ENCODE measurements at places on chromosomes 7 and 10.

DNA sequence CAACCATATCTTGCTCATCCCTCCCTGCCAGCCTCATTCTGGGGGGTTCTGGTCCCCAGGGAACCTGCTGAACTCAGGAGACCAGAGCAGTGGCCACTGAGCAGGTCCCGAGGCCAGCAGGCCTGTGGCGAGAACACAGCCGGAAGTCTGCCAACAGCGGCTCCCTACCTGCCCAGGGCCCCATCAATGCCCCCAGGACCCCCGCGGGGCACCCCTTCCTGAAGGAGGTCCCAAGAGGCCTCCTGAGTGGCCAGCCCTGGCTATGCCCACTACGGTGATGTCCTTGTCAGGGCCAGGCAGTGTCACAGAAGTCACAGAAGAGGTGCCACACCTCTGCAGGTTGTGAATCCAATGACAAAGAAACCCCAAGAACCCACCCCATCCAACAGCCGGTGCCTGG, 58.9 kb downstream of the CAMK2B start:
- no peak for DNase-seq

DNA sequence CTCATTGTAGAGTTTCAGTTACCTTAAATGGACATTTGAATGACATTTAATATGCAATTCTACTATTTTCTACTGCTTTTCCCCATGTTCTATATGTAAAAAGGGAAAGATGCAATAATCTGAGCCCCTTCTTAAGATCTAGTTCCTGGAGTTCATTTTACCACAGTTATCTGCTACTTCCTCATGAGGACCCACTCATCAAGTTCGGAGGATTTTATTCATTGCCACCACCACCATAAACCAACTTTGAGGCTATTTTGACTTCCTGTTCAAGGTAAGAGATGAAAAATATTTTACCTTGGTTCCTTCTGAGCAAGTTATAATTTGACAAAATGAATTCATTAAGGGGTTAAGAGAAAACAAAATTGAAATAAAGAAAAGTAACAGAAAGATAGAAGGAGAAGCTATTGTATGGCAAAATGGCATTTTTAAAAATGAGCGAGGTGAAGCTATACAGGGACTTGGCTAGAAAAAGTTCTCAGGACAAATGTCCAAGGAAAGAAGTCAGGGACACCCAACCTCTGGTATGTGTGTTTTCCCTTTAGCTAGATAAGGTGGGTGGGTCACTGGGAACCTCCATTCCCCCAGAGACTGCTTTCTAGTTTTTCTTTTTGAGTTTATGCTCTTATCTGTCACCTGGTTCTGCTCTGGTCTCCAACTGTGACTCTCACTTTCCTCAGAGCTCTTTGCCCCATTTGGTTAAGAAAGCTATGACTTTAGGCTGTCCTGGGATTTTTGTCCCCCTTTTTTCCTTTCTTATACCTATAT, 14.9 kb upstream of the FAM3C start:
- no peak for DNase-seq

GRCh38 chr7:28076423-28077200, 104.0 kb downstream of the JAZF1 start:
- no peak for DNase-seq

DNA sequence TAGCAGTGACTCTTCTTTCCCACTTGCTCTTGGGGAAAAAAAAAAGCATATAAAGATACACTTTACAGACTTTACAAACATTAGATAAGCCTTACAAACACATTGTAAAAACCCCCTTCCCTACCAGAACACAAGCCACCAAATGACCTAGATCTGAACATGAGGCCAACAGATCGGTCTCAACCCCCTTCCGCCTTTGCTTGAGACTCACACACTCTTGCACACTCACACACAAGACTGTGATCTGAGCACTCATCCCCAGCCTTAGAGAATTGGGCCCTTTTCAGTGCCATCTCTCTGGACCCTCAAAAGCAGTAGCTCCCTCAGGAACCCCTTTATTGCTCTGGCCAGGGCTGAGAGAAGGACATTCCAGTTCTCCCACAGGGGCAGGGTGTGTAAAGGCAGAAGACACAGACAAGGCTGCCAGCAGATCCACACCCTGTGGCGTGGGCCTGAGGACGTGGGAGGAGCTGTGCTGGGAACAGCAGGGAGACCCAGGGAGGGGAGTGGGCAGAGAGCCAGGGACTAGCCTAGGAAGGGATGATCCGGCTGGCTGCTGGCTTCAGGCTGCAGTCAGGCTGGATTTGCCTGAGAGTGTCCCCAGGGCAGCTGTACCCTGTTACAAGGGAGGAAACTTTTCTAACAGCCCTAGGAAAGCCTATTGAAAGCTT, 206.7 kb downstream of the KIAA1217 start:
- peak; percentile 50 for DNase-seq

GRCh38 chr7:79465551-79465950, 12.1 kb upstream of the MAGI2 start:
- no peak for DNase-seq

DNA sequence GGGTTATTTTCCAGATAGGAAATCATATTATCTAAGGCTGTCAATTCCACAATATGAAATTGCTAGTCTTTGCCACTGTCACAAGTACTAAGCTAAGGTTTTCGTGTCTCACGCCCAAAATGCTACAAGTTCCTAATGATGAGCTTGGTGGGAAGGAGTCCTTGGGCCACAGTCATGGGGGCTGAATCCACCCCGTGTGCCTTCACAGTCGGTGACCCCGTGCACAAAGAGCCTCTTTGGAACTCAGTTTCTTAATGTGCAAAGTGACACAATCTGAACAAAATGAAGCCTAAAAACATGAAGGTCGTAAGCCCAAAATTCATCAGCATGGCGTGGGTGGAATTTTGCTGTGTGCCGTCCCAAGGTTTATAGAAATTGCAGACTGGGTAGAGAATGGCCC, 337.0 kb upstream of the GALNT17 start:
- DNase-seq = no peak

- no peak for DNase-seq
Observed at GRCh38 chr7:92682330-92682729, 92.1 kb upstream of the FAM133B start.

DNA sequence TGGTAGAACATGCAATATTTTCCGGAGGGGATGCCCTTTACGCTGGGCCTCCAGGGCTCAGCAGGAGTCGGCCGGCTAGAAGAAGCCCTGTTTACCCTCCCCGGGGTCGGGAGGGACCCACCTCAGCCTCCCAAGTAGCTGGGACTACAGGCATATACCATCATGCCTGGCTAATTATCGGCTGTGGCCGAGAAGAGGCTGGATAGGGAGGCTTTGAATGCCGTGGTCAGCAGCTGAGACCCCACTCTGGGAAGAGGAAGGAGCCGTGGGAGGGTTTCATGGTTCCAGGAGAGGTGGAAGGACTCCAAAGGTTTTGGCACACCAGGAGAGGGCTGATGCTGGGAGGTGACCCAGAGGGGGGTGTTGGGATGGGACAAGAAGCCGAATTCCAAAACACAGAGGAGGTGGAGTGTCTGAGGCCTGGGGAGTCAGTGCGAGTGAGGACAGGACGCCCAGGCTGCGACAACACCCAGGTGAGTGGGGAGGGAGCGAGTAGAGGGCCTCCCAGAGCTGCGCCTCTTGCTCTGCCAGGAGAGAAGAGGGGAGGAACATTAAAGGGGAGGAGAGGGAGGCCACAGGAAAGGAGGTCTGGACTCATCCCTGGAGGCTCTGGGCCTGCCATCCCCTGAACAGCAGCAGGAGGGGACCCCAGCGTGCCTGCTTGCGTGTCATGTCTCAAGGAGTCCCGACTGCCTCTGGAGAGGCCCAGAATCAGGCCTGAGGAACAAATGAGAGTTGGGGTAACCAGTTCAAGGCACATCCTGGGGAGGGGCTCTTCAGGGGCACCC, 19.6 kb downstream of the GRID2IP start:
- DNase-seq = no peak

DNA sequence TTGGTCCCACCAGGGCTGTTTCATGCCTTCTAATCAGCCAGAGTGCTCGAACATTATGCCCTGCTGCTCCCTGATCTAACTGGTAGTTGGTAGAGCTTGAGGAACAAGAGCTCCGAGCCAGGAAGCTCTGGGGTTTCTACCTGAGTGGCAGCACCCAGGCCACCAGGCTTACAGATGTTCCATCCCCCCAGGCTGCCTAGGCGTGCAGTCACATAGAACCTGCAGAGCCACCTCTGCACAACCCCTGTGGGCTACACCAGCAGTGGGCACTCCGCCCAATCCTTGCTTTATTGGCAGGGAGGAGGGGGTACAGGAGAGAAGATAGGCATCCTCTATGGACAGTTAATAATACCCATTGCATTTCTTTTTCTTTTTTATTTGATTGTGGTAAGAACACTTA, 21.8 kb downstream of the MAP3K8 start:
- no peak for DNase-seq

- DNase-seq = no peak
Observed at GRCh38 chr7:12569673-12570072, 847 bp upstream of the SCIN start.

DNA sequence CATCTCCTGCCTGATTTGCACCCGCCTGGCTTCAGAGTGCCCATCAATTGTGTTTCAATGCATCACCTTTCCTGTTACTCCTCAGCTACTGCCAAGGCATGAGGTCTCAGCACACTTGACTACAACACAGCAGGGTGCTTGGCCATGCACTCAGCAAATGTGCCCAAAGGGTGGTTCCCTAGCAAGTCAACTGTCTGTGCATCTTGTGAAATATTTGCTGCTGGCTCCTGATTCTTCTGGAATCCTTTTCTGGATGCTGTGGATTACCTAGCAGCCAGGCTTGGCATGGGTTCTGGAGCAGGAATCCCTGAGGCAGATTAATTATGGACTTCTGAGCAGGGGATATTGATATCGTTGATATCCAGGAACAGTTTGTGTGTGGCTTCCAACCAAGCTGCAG, 662.6 kb upstream of the MGMT start:
- no peak for DNase-seq

- DNase-seq = no peak
Observed at GRCh38 chr7:131604841-131605279, 48.4 kb upstream of the PODXL start.

DNA sequence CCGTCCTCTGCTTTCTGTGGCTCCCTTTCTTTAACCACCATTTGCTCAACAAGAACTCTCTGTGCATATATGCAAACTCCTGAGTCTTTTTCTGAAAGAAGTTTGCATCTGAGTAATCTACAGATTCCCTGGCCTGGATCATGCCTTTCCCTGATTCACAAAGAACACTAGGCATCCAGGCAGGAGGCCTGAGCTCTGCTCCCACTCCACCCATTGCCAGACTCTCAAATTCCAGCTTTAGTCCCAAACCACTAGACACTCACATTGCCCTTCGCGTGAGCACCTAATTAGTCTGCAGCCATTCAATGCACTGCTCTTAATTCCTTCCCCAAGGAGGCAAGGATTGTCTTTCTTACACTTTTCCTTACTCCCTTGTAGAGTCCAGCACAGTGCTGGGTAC, 60.9 kb downstream of the ABCC2 start:
- DNase-seq = no peak

- DNase-seq = no peak
Observed at GRCh38 chr7:13749636-13750035, 239.8 kb downstream of the ETV1 start.

DNA sequence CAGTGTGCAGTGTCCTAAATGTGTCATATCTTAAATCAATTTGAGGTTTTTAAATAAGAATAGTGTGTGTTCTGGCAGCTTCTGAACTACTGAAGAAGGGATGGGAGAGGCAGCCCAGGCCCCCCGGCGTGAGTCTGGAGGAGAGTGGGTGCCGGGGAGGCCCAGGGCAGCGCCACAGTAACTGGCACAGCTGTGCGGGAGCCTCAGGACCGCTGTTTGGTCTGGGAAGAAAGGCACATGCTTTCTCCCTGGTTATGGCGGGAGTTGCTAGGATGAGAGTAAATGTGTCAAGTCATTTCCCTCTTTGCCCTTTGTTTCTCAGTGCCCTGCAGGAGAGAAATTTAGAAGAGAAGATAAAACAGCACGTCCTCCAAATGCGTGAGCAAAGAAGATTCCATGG, 31.9 kb upstream of the PWWP2B start:
- no peak for DNase-seq

DNA sequence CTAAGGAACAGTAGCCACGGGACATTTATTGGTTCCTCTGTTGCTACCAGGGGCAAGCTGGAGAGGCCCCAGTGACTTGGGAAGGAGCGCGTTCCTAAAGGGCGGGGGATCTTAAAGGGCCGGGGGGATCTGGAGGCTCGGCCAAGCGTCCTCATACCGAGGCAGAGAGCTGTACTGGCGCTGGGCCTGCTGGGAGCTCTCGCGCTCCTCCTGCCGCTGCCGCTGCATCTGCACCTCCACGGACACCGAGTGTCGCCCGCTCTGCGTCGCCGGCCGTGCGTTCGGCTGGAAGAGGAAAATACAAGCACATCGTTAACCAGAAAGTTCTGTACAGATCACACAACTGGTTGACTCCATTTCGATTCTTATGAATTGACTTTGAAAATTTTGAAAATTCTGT, 695.6 kb downstream of the PARD3 start:
- no peak for DNase-seq

- no peak for DNase-seq
Observed at GRCh38 chr10:119770928-119771327, 45.1 kb downstream of the INPP5F start.

DNA sequence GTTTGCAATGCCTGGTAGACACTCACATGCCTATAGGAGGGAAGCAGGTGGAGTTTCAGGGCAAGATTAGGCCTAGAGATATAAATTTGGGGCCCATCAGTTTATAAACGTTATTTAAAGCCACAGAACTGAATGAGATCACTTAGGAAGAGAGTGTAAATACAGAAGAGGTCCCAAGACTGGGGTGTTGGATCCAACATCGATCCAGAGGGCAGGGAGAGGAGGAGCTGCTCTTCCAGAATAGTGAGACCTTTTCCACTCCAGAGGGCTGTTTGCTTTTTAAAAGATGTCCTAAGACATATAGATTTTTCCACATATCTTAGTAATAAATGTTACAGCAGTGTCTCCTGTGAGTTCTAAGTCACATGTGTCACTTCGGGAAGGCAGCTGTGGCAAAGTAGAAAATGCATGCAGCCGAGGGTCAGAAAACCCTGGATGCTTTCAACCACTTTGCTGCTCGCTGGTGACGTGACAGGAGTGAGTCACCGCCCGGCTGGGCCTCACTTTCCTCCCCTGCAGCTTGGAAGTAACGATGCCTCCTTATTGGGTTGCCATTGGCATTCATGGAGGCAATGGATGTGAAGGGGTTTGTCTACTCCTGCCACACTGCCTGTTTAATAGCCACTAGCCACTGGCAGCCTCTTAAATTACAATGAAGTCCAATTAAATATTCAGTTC, 95.4 kb downstream of the TRIL start:
- DNase-seq = no peak

DNA sequence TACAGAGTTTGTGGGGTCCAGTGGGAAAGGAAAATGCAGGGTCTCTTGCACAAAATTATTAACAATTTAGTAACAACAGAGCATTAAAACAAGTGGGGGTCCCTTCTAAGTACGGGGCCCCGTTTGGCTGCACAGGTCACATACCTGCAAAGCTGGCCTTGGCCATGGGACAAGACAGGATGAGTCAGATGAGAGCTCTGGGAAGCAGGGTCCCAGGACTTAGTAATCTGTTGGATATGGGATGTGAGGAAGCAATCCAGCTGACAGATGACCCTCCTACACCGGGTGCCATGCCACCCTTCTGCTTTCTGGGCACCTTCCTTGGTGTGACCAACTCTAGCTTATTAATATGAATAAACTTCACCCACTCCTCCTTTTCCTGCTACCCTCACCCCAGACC, 3.2 kb upstream of the DUSP5 start:
- DNase-seq = no peak
